H9 (cell line): ENCODE measurements at places on chromosomes 2 and 18.

DNA sequence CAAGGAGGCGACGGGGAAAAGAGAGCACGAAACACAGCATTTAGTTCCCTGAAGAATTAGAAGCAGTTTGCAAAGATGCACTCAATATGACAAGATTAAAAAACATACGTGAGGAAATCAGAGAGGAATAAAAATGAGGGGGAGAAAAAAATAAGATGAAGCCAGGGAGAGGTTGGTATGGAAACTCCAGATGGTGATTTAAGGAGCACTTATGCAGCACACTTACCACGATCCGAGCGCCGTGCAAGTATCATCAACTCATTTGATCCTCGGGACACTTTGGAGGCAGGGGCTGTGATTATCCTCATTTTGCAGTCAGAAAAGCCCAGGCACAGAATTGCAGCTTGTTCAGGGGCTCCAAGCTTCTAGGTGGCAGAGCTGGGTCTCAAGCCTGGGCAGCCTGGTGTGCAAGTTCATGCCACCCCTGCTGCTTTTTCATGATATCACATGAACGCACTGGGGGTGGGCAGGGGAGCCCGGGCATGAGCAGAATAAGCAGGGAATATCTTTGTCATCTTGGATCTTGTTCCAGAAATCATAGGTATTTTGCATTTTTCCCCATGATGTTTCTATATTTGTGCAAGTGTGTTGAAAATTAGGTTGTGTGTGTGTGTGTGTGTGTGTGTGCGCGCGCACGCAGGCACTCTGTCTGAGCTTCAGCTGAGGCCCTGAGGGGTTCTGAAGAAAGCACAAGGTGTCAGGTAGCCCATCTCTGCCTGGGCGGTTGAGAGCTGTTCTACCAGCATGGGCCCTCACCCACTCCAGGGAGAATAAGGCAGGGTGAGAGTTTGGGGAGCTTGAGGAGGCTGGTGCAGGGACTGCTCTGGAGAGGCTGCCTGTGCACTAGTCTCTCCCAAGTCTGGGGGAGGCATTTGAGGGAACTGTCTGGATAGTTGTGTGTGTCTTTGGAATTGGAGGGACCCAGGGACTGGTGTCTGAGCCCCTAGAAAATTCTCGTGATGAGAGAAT lies 25.0 kb upstream of the PDIA6 start:
- DNase-seq, result no peak

DNA sequence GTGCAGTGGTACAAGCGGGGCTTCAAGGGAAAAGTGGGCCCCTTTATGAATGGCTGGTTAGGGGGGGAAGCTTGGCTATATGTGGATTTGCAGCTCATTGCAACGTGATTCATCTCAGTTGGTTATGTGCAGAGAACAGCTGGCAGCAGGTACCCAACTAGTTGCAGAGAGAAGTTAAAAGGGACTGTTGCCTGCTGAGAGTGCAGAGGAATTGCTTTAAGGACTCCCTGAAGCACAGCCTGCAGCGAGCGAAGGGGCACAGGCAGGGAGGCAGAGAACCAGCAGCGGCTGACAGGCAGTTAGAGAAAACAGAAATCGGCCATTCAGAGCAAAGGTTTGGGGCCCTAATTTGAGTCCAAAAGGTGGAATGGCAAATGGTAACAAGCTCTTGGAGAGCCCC lies 278.2 kb upstream of the LYPD1 start:
- no peak for DNase-seq

DNA sequence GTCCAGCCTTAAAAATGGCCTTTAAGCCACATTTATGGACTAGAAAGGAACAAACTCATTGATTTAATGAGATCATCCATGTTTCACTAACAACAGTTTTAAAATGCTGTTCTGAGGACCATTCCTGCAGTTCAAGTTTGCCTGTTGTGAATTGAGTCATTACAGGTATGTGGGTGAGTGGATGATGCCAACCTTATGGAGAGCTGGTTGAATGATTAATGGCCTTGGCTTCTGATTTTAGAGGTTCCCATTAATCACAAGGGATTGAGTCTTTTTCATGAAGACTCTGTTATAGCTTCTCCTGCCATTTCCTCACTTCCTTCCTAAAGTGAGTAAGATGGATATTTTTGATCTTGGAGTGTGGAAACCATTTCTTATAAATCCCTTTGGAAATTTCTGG lies 459.8 kb upstream of the SLC14A2 start:
- DNase-seq, result no peak

GRCh38 chr2:224195925-224196571 lies 157.0 kb upstream of the SERPINE2 start:
- DNase-seq, result no peak
